ENCODE measurements at places on chromosomes 3 and 15. TPM values are rescaled to one million over a fixed set of nuclear protein-coding genes. Genes with fewer than 3 reads are reported as not detected.

DNA sequence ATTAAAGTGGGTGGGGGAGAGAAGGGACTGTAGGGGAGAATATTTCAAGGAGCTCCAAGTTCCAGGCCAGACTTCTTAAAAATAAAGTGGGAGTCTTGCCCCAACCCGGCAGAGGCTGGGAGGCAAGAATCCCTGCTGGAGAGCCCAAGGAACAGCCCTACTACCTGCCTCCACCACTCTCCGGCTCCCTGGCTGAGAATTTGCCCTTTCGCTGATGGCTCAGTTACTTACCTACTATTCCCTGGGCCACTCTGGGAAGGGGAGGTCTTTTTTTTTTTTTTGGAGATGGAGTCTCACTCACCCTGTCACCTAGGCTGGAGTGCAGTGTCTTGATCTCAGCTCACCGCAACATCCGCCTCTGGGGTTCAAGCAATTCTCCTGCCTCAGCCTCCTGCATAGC lies 15.5 kb downstream of the MYL3 start:
- no peak for DNase-seq

DNA sequence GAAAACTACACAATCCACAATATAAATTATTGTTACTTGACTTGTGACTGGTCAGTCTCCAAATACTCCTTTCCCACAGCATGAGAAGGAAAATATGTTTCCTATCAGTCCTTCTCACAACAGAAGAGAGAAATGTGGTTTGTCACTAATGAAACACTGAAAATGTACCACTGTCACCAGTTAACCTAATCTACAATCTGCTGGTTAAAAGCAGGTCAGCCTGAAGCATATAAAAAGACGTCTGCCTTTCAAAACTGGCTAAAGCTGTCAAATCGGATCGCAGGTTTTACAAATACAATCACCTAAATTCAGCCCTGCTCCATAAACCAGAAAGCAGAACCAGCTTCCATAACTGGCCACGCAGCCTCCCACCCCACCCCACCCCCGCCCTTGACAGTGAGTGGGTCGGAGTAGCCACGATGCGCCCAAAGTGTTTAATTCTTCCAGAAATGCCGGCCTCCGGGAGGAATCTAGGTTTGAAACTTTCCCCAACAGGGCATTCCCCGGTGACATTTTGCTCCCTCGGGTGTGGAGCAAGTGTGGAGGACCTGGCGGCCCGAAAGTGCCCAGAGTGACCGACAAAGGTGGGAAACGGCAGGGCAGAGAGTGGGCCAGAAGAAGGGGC lies 682 bp downstream of the ETFA start:
- DNase-seq, result peak; percentile 18

DNA sequence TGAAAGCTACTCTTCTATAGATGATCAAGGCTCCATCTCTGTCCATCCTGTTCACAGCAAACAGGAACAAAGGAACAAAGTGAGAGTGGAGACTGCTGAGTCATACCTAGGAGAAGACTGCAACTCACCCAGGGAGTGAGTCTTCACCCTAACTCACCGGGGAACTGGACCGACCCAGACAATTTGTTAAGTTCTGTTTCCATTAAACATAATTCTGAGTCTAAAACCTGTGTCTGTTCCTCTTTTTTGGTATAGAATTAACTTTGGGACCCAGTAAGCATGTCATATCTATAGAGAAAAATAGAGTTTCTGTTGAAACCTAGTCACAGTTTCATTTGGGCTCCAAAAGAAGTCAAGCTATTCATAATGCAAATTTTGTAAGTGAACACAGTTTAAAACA lies 21.6 kb downstream of the CCDC80 start:
- no peak for DNase-seq

- no peak for DNase-seq
Measured at GRCh38 chr15:44695294-44695693, 15.8 kb downstream of the PATL2 start.

- DNase-seq, result no peak
Measured at GRCh38 chr3:11300970-11301369, 28.8 kb downstream of the ATG7 start.

- no peak for DNase-seq
Measured at GRCh38 chr3:100205171-100205570, 55.6 kb upstream of the TBC1D23 start.

GRCh38 chr3:186121968-186122367 lies 13.1 kb upstream of the ETV5 start:
- DNase-seq, result no peak

- no peak for DNase-seq
Measured at GRCh38 chr3:48236531-48236930, 4.4 kb upstream of the ZNF589 start.

DNA sequence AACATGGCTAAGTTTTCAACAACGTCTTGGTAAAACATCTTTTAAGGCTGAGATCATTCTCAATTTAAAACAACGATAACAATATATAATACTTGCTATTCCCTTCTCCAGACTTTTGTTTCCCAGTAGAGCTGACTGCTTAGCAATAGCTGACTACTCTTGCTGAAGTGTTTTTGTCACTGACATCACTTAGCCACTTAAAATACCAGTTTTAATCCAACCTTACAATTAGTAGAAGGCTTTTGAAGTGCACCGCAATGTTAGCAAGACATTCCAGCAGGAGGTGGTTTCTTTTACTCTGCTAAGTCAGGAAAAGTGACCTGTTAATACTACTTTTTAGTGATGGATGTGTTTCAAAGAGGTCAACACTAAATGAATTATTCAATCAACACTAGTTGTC lies 28.7 kb upstream of the GBE1 start:
- DNase-seq, result no peak

DNA sequence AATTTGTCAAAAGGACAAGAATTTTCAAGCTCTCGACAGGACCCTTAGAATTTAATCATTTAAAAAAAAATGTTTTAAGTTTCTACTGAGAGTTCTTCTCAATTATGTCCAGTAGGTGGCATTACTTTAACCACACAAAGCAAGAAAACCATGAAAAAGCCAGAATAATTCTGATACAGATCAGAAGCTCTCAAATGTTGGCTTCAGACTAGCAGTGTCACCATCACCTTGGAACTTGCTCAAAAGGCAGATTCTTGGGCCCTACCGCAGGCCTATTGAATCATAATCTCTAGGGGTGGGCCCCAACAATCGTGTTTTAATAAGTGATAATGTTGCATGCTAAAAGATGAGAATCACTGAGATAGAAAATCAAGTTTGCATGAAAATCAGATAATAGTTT lies 99.5 kb upstream of the KCNMB2 start:
- DNase-seq, result peak; percentile 72

- no peak for DNase-seq
Measured at GRCh38 chr15:100373120-100373896, 31.5 kb upstream of the ADAMTS17 start.

GRCh38 chr15:68775671-68776476 lies 44.8 kb downstream of the ANP32A start:
- DNase-seq, result peak; percentile 94

DNA sequence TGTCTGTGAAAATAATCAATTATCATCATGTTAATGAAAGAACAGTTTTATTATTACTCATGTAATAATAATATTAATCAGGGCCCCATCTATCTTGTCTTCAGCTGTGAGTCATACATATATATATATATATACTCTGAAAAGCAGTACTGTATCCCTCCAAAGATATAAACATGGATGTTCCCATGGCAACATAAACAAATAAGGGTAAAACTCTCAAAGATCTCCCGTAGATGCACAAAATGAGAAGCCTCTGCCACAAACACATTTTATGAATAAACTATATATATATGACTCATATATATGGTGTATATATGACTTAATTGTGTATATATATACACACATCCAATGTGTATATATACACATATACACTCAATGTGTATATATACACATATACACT lies 163.8 kb upstream of the ARHGEF26 start:
- no peak for DNase-seq

GRCh38 chr3:194343561-194343893 lies 7.6 kb downstream of the CPN2 start:
- no peak for DNase-seq

DNA sequence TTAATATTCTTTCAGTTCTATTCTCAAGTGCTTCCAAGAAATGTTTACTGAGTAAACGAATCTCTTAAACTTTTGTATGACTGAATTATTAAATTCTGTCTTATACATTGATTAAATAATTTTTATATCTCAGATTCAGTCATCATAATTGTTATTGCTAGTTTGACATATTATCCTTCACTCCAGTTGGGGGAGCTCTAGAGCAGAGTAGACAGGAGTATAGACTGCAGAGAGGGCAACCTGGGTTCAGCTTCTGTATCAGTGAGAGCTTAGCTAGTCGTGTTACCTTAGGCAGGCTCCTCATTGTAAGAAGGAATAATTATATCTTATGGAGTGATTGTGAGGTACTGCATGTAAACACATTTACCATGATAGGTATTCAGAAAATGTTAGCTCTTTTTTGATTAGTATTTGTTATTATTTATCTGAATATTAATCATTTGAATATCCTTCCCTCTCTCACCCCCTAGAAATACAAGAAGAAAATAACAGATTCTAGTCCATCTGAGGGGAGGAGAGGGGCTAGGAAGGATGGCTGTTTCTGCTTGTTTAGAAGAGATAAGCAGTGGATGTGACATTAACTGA lies 31.0 kb upstream of the ZCWPW2 start:
- DNase-seq, result peak; percentile 62

GRCh38 chr3:166759736-166760513 lies 620.2 kb downstream of the ZBBX start:
- DNase-seq, result no peak

GRCh38 chr3:25007974-25008658 lies 419.9 kb upstream of the RARB start:
- DNase-seq, result no peak

GRCh38 chr3:155872904-155873646 lies 2.6 kb downstream of the GMPS start:
- no peak for DNase-seq

- no peak for DNase-seq
Measured at GRCh38 chr3:19114461-19114860, 33.8 kb upstream of the KCNH8 start.

Gene HDGFL3
- 68.8 TPM for polyA plus RNA-seq

Gene PLA2G4E
- polyA plus RNA-seq, result not detected

Gene SMAD6
- polyA plus RNA-seq, result 155 TPM

Gene NME9
- polyA plus RNA-seq, result 2.9 TPM
